ENCODE measurements at places on chromosomes 5 and 9.

DNA sequence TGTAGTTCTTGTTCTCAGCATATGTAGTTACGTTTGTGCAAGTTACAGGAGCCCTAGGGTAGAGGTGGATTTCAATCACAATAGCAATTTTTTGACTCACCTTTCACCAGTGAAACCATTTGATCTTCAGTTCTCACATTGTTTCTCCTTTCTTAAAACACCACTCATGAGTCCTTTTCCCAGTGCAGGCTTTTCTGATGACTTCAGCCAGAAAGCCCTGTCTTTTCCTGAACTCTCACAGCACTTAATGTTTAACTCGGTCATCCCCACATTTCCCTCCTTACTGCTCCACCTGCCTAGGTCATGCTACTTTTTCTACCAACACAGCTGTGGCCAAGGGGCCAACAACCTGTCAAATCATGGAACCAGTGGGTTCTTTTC lies 37.9 kb downstream of the ARHGEF28 start:
- no peak for DNase-seq

- no peak for DNase-seq
These were observed 49.1 kb upstream of the CDH6 start for GRCh38 chr5:31144364-31144763.

GRCh38 chr5:82417776-82418607 lies 139.8 kb upstream of the RPS23 start:
- no peak for DNase-seq

GRCh38 chr5:58404734-58405133 lies 55.2 kb downstream of the PLK2 start:
- no peak for DNase-seq

GRCh38 chr9:83432877-83433550 lies 105.2 kb downstream of the FRMD3 start:
- no peak for DNase-seq

DNA sequence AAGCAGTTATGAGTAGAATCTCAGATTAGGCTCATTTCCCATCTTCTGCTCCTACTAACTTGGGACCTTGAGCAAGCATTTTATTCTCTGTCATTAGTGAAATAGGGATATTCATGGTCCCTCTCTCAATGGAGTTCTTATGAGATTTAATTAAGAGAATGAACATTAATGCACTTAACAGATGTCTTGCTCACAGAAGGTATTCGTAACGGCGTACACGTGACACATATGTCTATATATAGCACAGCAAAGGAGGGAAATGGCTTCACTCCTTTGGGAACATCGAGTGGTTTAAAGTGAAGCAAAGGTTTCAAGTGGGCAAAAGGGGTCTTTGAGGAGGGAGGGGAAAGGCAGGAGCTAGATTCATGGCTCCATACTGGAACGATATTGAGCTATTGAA lies 24.6 kb downstream of the KDM4C start:
- DNase-seq: no peak

DNA sequence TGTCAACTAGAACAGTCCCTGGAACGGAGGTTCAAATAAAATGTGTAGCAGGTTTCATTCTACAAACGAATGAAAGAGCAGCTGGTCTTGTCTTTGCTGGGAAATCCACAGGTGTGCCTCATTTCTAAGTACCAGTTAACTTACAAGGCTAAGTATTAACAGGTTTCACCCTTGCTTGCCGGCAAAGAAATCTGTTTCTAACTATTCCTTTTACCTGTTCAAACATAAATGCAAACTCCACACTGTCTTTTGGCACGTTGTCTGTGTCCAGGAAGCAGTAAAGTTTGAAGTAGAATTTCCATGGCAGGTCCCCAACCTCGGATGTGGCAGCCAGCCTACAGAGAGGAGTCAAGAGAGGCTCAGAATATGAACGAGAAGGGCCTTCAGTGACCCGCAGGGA lies 54.4 kb upstream of the RETREG1 start:
- no peak for DNase-seq

GRCh38 chr9:129094387-129095169 lies 13.7 kb downstream of the DOLPP1 start:
- DNase-seq: no peak

- DNase-seq: no peak
These were observed 3.2 kb downstream of the COMMD10 start for GRCh38 chr5:116088062-116088461.

DNA sequence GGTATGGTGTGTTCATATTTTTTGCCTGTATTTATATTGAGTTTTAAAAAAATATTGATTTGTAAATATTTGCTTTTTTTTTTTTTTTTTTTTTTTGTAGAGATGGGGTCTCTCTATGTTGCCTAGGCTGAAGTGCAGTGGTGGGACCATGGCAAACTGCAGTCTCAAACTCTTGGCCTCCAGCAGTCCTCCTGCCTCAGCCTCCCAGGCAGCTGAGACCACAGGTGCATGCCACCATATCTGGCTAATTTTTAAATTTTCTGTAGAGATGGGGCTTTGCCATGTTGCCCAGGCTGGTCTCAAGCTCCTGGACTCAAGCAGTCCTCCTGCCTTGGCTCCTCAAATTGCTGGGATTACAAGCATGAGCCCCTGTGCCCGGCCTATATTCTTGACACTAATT lies 78.3 kb downstream of the RASGRF2 start:
- DNase-seq: no peak

DNA sequence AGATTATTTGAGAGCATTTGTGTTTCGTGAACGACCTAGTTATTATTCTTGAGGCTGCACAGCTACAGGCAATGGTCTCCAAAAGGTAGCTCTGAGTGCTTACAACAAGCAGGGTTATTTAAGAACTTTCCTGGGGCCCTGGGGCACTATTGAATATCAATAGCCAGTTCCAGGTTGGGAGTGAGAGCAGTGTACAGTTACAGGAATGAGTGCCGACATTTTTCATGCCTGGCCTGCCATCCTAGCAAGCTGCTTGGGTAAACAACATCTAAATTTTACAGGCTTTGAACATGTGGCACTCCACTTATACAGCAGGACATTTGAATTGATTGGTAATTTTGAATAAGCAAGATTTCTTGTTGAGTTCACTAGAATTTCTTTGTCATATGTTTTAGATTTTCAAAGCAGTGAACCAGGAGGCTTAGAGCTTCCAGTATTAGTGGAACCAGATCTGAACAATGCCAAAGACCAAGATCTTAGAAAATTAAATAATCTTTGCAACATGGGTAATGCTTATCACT lies 171.9 kb upstream of the GDNF start:
- no peak for DNase-seq

DNA sequence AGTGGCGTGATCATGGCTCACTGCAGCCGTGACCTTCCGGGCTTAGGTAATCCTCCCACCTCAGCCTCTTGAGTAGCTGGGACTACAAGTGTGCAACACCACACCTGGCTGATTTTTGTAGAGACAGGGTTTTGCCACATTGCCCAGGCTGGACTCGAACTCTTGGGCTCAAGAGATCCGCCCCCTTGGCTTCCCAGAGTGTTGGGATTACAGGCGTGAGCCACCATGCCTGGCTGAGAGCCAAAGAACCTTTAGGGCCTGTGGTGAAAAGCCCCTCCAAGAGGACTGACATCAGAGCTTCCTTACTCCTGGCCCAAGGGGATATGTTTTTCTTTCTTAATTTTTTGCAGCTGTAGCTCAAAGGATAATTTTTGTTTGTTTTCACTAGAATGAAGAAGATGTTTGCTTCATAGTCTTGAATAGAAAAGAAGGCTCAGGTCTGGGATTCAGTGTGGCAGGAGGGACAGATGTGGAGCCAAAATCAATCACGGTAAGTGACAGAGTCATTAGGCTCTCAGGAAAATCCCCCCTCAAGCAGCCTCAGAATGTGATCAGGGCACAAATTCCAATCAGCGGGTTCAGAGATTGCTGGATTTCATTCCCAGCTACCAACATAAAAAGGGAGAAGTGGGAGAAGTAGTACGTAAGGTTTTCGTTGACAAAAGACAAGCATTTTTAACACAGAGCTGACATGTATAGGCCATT lies 77.1 kb downstream of the GOLPH3 start:
- DNase-seq: no peak

DNA sequence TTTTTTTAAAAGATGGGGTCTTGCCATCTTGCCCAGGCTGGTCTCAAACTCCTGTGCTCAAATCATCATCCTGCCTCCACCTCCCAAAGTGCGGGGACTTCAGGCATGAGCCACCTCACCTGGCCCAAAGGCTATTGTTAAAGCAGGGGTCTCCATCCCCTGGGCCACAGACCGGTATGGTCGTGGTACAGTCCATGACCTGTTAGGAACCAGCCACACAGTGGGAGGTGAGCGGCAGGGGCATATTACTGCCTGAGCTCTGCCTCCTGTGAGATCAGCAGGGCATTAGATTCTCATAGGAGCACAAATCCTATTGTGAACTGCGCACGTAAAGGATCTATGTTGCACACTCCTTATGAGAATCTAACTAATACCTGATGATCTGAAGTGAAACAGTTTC lies 7.3 kb upstream of the NOL6 start:
- DNase-seq: no peak

All from stimulated activated CD4-positive, alpha-beta T cell treated with anti-CD3 and anti-CD28 coated beads, TNF-alpha, amount 100 ng/mL, for 24 hours (primary cell).